ENCODE measurements at places on chromosomes 5 and 9.

DNA sequence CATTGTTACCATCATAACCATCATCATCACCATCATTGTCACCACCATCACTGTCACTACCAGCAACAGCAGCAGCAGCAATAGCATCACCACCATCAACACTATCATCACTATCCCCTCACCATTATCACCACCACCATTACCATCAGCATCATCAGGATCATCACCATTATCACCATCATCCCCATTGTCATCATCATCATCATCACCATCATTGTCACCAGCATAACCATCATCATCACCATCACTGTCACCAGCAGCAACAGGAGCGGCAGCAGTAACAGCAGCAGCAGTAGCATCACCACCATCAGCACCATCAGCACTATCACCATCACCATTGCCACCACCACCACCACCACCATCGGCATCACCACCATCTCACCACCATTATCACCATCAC is 48.4 kb downstream of the S1PR3 start:
- DNase-seq, result no peak

DNA sequence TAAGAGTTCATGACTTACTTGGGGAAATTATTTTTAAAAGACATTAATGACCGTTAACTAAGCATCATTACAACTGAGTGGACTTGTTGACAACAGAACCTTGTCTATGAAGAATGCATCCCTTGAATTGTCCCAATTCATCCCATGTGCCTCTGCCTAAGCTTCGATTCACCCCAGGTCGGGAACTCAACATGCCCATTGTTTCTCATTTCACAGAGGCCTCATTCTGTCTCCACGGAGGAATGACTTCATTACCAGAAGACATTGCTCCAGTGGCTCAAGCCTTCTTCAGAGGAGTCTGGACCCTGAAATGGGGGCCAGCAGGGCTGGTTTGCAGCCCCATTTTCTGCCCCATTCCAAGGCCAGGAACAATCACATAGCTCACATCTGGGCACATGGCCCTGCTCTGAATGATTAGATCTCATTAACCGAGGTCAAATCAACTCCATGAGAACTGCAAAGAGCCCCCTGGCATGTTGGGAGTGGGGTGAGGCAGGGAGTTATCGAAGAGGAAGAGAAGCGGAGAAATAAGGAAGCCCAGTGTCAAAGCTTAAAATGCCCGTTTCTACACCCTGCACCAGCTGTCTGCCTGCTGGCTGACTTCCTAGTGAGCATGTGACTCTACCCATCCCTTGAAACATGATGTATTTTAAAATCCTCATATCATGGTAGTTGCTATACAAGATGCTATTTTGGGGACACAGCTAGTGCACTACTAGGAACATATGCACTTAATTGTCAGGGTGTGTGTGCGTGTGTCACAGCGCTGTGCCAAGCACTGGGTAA is 137.3 kb downstream of the LHFPL2 start:
- no peak for DNase-seq

- DNase-seq, result no peak
These were observed 85.5 kb downstream of the TEK start for GRCh38 chr9:27194401-27195091.

DNA sequence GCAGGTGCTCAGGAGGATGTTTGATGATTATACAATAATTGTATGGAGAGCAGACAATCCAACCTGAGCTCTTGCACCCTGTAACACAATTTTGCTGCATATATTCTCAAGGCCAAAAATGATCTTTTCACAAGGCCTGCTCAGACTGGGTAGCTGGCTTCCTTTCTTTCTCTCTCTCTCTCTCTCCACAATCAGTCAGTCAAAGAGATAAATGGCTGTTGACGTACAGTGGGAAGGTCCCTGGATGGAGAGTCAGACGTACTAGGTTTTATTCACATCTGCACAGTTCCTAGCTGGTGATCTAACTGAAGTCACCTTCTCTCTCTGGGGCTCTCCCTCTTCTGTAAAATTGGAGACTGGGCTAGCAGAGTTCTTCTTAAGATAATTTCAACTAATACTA is 19.8 kb downstream of the SLC36A2 start:
- no peak for DNase-seq

GRCh38 chr5:68968429-68968828 is 125.4 kb upstream of the SLC30A5 start:
- DNase-seq, result no peak

- DNase-seq, result no peak
These were observed 3.5 kb downstream of the AGPAT2 start for GRCh38 chr9:136683755-136684154.

DNA sequence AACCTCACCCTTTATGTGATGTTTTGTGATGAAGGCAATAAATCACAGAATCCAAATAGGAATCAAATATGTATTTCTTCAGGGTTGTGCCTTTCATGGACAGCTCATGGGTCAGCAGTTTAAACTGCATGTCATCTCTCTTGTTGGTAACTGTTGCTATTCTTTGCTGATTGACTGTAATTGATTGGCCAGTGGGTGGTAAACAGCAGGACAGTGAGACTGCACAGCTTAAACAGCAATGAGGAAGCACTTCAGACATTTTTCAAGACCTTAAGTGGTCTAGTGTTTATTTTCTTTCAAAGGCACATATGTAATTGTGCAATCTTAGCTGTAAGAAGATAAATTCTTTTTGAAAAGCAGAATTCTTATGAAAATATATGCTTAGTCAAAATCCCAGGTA is 260.5 kb downstream of the COX7C start:
- no peak for DNase-seq

GRCh38 chr9:85421641-85422040 is 320.1 kb downstream of the AGTPBP1 start:
- DNase-seq, result no peak

- no peak for DNase-seq
These were observed 134.7 kb downstream of the MACIR start for GRCh38 chr5:103393101-103393754.

- DNase-seq, result no peak
These were observed 285.7 kb downstream of the DNAH5 start for GRCh38 chr5:13658761-13659160.

DNA sequence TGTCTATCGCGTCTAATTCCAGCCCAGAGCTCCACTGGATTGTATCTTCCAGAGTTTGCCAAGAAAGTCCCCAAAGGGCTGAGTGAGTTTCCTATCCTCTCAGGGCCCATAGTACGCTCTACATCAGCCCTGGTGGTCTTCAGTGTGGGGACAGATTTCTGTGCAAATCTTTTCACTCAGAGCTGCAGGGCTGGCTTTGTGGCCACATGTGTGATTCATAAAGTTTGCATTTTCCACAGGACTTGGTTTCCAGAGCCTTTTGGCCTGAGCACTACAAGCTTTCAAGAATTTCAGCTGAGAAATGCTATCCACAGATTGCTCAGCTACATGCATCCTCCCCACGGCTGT is 76.7 kb upstream of the CXCL14 start:
- DNase-seq, result no peak

GRCh38 chr9:96567203-96567700 is 52.4 kb downstream of the CDC14B start:
- DNase-seq, result peak; percentile 6

DNA sequence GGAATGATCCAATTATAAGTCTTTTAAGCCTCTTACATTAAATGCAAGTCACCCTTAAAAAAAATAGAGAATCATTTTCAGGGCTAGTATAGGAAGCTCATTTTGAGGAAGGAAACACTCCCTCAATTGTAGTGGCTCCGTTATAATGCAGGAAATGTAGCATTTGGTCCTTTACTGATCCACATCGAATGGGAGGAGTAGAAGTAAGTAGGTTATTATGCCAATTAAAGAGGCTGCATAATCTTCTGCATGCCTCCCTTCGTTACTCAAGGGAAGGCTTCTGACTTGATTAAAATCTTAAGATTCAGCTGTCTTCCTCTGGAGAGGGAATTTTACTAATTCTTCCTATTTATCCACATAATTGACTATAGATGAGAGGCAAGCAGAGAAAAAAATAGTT is 579.2 kb upstream of the COX7C start:
- no peak for DNase-seq

- no peak for DNase-seq
These were observed 10.8 kb downstream of the KIF24 start for GRCh38 chr9:34318163-34318790.

DNA sequence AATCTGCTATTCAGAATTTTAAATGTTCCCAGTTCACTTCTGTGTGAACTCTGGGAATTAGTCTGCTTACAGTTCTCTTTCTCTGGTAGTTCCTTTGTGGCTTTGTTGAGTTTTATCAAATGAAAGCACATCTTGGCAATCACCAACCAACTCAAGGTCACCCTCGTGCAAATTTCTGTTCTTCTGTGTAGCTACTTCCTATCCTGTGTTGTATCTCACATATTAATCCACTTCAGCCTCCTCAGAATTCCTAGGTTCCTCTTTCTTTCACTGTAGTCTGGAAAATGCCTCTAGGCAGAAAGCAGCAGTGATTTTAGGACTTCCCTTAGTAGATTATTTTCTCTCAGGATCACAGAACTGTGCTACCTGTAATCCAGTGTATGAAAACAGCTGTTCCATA is 100.3 kb downstream of the AUH start:
- DNase-seq, result no peak

DNA sequence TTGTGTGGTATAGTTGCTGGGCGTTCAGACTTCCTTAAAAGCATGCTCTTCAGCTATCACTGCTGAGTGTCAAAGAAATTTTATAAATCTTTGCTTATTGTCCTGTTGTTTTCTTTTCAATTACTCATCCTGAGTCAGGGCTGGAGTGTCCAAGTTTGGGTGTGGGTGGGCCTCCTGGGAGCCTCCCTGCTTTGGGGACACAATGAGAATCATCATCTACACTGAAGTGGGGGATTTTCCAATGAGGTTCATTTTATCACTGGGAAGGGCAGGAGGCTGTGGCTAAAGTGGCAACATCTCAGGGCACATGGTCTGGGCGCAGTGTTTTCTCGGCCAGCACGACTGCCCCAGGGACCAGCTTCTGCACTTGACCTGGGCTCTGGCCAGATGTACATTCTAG is 19.5 kb downstream of the GFPT2 start:
- DNase-seq, result no peak

DNA sequence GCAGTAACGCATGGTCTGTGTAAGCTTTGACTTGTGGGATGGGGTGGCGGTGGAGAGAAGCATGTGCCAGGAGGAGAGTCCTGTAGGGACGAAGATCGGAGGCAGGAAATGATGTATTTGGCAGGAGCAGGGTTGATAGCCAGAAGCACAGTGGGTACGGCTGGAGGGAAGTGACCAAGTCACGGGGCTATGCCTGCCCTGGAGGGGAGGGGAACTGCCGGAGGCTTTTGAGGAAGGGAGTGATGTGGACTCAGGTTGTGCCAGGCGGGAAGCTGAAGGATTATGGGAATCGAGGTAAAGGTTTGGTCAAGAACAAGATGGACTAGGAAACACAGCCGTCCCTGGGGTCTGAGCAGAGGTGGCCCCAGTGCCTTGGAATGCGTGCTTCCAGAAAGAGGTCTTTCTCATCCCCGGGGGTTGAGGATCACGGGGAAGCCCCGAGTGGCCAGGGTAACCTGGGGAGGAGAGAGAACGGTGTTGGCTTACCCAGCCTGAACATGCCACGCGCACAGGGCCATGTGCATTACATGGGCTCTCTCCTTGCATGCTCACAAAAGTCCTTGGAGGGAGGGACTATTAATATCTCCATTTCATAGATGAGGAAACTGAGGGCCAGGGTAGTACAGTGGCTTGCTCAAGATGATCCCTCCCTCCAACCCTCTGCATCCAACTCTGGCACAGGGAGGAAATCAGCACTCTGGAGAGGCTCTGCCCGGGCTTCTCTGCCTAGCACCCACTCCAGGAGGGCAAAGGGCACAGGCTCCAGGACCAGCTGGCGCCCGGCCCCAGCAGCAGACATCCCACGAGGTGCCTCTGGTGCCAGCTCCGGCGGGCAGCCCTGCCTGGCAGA is 253.8 kb downstream of the PBX3 start:
- DNase-seq, result no peak
